ENCODE measurements at places on chromosomes 12 and 14. TPM values are rescaled to one million over a fixed set of nuclear protein-coding genes. Genes with fewer than 3 reads are reported as not detected.

The C12orf54 gene
- not detected for total RNA-seq

The MYL2 gene
- not detected for total RNA-seq

The PALS1 gene
- total RNA-seq: 31.5 TPM

The DLK1 gene
- total RNA-seq: not detected

The TRPV4 gene
- 1.6 TPM for total RNA-seq

The JPH4 gene
- total RNA-seq: not detected

The PLA2G1B gene
- not detected for total RNA-seq
